ENCODE measurements at places on chromosomes 12 and 14.
A peak's percentile ranks its signal among the peaks of the same experiment; 100 is the strongest.

DNA sequence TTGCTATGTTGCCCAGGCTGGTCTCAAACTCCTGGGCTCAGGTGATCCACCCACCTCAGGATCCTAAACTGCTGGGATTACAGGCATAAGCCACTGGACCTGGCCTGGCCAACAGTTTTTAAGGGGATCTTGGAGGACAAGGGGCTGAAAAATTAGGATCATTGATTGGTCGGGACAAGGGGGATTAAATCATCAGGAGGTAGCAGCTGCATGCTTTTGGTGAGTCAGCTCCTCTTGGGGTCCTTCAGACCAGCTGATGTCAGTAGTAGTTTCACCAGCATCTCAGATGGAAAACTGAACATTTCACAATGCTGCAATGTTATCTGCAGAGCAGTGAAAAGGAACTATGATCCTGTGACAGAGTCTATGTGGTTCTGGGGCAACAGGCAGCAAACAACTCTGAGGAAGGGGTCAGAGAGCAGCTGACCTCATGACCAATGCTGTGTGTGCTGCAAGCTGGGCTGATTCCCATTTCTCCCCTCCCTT lies 6.3 kb downstream of the LRRC74A start:
- DNase-seq, result no peak

DNA sequence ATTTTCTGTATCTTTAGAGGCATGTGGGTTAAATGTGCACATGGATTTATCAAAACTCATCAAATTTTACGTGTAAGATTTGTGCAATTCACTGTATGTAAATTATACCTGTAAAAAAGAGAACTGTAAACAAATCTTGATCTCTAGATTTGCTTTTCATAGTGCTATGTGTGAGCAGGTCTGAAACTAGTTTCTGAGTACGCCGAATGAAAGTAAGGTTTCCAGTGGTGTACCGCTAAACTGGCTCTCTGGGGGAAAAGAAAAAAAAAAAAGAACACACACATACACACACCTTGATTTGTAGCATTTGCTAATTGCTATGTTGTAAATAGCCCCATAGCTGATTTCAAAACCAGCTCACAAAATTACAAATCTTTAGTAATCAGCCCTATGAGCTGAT lies 8.6 kb upstream of the SLC41A2 start:
- DNase-seq, result no peak

- DNase-seq, result no peak
Observed at GRCh38 chr14:105938055-105938863, 411.9 kb downstream of the TMEM121 start.

DNA sequence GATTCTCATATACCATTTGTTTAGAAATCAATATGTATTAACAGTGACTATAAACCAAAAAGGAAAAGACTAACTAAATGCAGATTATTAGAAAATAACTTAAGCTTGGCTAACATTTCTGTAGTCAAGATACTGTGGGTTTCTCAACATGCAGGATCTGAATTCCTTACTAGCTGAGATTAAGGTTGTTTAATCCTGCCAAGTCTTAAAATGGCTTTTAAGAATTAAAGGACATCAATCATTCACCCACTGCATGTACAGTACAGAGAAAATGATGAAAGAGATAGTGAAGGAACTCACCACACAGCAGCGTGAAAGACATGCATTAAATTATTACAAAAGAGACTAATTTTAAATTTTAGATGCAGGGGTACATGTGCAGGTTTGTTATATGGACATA lies 3.8 kb downstream of the ACSS3 start:
- no peak for DNase-seq

DNA sequence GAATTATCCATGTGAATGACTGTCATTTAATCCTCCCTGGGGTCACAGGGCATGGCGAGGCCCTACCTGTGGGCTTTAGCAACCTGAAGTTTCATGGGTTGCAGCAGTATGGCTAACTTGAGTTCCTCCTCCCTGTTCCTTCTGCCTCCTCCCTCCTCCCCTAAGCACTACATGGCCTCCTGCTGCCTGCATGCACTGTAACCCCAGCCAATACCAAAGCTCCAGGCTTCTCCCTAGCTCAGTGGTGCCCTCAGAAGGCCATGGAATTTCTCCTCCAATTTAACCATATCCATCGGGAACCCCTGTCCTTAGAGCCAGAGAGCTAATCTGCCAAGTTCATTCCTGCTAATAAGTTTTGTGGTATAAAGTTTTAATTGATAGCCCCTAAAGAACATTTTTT lies 95.1 kb downstream of the NT5DC3 start:
- no peak for DNase-seq

DNA sequence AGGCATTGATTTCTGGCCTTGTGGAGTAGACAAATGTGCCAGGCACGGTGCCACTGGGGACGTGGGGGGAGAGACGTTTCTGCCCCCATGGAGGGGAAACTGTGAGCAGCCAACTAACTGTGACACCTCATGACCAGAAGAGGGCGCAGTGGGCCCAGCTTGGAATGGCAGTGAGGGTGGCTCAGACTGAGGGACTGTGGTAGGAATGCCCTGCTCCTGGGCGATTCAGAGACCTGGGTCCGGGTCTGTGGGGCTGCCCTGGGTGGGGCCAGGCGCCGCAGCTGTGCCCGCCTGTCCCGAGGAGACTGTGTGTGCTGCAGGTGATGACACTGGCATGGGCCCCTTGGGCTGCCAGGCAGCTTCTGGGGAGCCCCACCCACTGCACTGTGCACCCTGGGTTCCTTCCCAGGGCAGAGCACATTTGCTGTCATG lies 60.6 kb downstream of the SLC25A47 start:
- peak; percentile 85 for DNase-seq

GRCh38 chr12:91994208-91994797 lies 151.3 kb downstream of the BTG1 start:
- no peak for DNase-seq
